GM06990 (cell line): ENCODE measurements at places on chromosomes 16 and 17.

GRCh38 chr16:71807905-71808592 lies 585 bp downstream of the AP1G1 start:
- DNase-seq = no peak

DNA sequence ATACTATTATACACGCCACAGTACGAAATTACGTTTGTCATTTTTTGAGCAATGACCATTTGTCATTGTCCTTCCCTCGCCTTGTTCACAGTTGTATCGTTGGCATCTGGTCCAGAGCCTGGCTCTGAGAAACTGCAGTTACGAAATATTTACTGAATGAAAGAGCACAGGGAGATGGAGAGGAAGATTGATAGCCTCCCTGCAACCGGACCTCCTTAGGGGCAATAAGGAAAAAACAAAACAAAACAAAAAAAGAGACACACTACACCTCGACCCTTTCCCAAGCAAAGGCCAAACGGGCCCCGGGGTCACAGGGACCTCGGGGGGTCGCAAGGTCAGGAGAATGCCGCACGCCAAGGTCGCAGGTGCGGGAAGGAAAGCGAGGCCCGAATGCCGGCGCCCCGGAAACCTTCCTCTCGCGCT lies 857 bp downstream of the GOT2 start:
- DNase-seq = no peak

- DNase-seq = peak; percentile 10
These were observed 174.2 kb downstream of the TANC2 start for GRCh38 chr17:63140255-63140654.

GRCh38 chr16:58158725-58159124 lies 29.5 kb upstream of the CFAP20 start:
- DNase-seq = no peak

- no peak for DNase-seq
These were observed 14.3 kb downstream of the NME2 start for GRCh38 chr17:51180486-51180885.

GRCh38 chr17:32516450-32516849 lies 29.7 kb downstream of the CDK5R1 start:
- DNase-seq = no peak

- no peak for DNase-seq
These were observed 1.4 kb upstream of the AOC3 start for GRCh38 chr17:42849451-42850181.

GRCh38 chr16:78333808-78334207 lies 234.4 kb downstream of the WWOX start:
- DNase-seq = no peak

DNA sequence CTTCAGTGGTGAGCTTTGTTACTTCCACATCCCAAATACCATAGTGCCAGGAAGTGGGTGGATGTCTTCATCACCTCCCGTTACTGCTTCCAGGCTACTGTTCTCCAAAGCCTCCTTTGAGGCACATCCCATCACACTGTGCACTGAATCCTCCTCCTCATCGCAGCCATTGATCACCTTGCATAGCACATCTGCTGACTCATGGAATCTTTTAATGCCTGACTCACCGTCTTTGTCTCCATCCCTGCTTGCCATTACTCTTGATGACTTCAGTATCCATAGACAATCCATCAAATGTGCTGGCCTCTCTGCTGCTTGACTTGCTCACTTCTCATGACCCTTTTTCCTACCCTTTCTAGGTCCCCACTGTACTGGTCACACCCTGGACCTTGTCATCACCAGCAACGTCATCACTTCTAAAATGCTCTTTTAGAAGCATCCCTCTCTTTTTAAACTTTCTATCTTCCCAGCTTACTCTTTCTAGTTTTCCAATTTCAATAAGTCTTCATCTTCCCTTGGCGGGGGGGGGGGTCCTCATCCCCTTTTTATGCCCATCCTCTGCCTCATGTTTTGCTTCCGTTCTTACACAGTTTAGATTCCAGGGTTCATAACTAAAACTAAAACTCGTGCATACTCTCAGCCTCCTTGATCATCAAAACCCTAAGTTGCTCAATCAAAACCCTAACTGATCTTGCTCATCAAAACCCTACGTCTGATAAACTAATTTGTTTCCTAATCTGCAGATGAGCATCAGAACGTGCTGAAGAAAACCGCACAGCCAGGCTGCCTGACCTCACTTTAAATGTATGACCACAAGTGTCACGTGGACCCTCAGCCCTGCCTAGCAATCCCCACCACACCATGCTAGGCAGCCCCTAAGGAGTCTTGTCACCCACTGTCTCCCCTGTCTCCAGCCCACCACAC lies 289.7 kb upstream of the ZFHX3 start:
- no peak for DNase-seq

DNA sequence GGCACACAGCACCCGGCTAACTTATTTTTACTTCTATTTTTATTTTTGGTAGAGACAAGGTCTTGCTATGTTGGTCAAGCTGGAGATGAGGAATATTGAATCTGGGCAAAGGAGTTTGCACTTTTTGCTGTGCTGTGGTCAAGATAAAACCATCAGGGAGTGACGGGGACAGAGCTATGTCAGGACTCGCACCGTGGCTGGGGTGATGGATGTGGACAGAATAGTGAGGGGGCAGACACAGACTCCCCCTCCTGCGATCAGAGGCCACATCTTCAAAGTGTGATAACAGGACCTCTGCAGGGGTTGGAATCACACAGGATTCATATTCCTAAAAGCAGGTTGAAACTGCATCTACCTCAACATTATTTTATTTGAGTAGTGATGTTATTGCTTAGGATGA lies 25.6 kb downstream of the IL21R start:
- no peak for DNase-seq

DNA sequence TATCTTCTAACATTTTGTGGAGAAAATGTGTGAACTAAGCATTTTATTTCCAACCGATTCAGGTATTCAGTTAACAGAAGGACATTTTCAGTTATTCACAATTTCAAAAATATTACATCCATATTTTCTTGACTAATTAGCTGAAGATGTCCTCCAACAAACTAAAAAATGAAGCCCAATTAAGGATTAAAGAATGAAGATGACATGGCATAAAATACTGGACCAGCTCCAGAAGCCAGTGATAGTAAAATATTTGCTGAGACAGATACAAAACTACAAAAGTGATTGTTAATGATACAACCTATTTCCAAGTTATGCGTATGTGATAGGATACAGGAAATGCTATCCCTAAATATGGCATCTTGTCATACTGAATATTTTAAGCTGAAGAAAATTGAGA lies 48.6 kb downstream of the PMP22 start:
- DNase-seq = no peak

GRCh38 chr17:58382108-58382871 lies 30.3 kb upstream of the SUPT4H1 start:
- peak; percentile 31 for DNase-seq

- no peak for DNase-seq
These were observed at the start of gene MSLN for GRCh38 chr16:760545-761343. Gene MSLN (plus strand): TSS chr16:760734. CDS start chr16:762681, 1,947 bp downstream.

- DNase-seq = no peak
These were observed 949.6 kb upstream of the GOT2 start for GRCh38 chr16:59683709-59684108.

GRCh38 chr16:86533076-86533475 lies 22.0 kb downstream of the MTHFSD start:
- DNase-seq = no peak

GRCh38 chr16:4051591-4051990 lies 64.7 kb downstream of the ADCY9 start:
- DNase-seq = no peak

DNA sequence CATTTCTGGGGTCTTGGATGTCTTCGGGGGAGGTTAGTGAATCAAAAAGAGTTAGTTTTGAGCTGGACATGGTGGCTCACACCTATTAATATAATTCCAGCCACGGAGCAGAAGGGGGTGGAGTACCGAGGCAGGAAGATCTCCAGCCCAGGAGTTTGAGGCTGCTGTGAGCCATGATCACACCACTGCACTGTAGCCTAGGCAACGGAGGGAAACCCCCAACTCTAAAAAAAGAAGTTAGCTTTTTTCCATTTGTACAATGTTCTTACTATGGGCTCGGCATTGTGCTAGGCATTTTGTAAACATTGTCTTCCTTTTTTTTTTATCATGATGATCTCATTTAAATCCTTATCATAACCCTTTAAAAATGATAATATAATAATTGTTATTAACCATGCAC lies 8.3 kb upstream of the SNF8 start:
- no peak for DNase-seq

GRCh38 chr17:62134397-62134796 lies 69.3 kb upstream of the MED13 start:
- DNase-seq = no peak

DNA sequence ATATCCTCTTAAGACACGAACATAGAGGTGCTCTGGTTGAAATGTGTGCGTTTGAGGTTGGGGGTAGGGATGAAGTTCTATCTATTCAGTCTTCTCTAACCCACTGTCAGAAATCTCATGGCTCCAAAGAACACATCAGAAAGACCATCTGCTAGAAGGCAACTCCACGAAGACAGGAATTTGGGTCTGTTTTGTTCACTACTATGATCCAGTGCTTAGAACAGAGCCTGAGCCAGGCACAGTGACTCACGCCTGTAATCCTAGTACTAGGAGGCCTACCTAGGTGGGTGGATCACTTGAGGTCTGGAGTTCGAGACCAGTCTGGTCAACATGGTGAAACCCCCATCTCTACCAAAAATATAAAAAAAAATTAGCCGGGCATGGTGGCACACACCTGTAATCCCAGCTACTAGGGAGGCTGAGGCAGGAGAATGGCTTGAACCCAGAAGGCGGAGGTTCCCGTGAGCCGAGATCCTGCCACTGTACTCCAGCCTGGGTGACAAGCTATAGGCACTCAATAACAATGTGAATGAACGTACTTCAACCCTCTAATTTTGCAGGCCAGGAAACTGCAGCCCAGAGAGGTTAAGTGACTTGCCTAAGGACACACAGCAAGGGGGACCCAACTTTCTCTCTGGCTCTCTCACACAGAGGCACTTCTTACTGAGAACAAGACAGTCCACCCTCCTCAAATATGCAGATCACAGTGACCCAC lies 2.3 kb downstream of the CASKIN2 start:
- DNase-seq = no peak

GRCh38 chr16:57527610-57528360 lies 8.6 kb downstream of the CCDC102A start:
- DNase-seq = no peak

GRCh38 chr16:47881574-47881973 lies 274.2 kb downstream of the ABCC12 start:
- DNase-seq = no peak

GRCh38 chr16:66960270-66960669 lies 796 bp upstream of the CES3 start:
- DNase-seq = no peak

DNA sequence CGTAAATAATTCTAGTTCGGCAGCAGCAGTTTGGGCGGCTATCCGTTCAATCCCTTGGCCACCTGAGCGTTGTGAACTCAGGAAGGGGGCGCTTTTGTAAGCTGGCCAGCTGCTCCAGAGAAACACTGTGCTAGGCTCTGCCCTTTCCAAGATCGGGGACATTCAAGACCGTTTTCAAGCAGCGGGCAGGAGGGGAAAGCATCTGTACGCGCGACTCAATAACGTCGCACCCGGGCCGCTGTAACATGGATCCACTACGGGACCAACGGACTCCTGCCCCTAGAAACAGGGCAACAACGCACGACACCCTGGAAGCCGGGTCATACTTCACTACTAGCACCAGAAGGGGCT lies 463 bp downstream of the TOP2A start:
- DNase-seq = no peak

GRCh38 chr16:9436175-9436574 lies 344.7 kb downstream of the HAPSTR1 start:
- no peak for DNase-seq

GRCh38 chr17:66654106-66654740 lies 180.7 kb upstream of the CACNG5 start:
- DNase-seq = no peak

- no peak for DNase-seq
These were observed 1.9 kb downstream of the NDUFAB1 start for GRCh38 chr16:23594186-23594585.

- no peak for DNase-seq
These were observed 153.3 kb downstream of the WWOX start for GRCh38 chr16:78252757-78253156.

GRCh38 chr17:11363565-11364117 lies 122.6 kb downstream of the SHISA6 start:
- DNase-seq = no peak
